ENCODE measurements at places on chromosomes 2 and 18. TPM values are rescaled to one million over a fixed set of nuclear protein-coding genes. Genes with fewer than 3 reads are reported as not detected.
A peak's percentile ranks its signal among the peaks of the same experiment; 100 is the strongest.

- no peak for ATAC-seq
These were observed 49.9 kb upstream of the EML6 start for GRCh38 chr2:54673501-54673998.

GRCh38 chr2:45014016-45014702, 4.9 kb upstream of the SIX2 start:
- ATAC-seq: peak; percentile 13

DNA sequence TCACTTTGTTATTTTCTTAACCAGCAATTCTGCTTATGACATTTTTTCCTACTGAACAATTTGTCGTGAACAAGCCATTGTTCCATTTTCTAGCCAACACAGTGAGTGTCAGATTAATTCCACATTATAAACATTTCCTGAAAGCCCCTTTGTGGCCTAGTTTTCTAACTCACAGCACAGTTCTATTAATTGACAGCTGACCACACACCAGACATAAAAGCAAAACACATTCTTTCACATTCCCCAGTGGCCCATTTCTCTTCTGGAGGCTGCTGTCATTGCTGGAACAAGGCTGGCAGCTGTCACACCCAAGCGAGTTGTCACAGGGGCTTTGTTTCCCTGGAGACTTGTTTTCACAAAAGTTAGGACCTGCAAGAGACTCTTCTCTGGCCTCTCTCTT, 50.7 kb downstream of the RNF152 start:
- no peak for ATAC-seq

- no peak for ATAC-seq
These were observed 31.4 kb upstream of the TMEM177 start for GRCh38 chr2:119647440-119648169.

DNA sequence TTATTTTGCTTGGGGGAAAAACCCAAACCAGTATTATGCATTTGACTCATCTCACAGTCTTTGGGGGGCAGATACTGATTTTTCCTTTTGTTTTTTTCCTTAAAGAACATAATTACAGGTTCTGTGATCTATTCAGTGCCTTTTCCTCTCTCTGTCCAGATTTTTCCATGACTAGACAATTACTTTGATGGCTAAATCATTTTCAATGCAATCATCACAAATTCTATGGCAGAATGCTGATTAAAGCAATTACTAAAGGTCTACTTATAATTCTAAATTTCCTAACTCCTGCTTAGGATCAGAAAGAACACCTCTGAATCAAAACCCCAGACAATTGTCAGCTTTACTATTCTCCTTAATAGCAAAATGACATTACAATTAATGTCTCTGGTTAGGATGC, 38.8 kb downstream of the POLR1A start:
- ATAC-seq: no peak

DNA sequence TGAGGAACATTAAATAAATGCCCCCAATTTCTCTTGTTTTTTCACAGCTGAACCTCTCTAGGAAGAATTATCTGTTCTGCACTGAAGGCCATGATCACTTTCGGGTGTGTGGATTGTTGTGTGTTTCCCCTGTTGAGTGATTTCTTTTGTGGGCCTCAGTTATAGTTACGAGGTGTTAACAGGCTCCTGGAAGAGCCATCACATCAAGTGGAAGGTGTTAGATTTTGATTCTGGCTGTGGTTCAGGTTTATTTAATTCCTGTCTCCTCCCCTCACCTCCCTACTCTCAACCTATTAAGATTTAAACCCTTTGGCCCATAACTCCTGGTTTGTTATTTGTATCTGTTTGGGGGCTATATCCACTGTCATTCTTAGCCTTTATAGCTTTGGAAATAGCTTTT, 182.8 kb downstream of the AGPS start:
- ATAC-seq: no peak

DNA sequence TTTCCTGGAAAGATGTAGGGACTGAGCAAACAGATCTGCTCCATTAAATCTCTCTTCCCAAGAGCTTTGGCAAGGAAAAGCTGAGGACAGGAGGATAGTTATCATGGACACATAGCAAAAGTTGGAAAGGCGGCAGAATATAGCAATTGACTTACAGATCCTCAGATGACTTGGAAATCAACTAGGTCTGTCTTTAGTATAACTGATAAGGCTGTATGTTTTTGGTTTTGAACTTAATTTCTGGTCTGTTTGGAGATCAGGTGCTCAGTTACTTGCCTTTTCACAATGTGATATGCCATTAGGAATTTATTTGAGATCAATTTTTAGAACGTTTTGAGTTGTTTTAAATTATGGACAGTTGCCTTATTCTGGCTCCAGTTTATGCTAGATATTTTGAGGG, 8.0 kb downstream of the RSAD2 start:
- ATAC-seq: no peak

DNA sequence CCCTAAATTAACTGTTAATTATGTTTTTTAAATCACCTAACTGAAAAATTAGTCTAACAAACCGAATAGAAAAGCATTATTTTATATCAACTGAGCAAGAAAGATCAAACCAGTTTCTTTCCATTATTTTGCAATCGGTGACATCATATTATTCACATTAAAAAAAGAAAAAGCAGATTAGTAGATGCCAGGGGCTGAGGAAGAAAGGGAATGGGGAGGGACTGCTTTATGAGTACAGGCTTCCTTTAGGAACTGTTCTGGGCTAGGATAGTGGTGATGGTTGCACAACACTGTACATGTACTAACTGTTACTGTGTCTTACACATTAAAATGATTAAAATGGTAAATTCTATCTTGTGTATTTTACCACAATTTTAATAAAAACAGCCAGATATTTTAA, 59.3 kb downstream of the COBLL1 start:
- ATAC-seq: no peak

DNA sequence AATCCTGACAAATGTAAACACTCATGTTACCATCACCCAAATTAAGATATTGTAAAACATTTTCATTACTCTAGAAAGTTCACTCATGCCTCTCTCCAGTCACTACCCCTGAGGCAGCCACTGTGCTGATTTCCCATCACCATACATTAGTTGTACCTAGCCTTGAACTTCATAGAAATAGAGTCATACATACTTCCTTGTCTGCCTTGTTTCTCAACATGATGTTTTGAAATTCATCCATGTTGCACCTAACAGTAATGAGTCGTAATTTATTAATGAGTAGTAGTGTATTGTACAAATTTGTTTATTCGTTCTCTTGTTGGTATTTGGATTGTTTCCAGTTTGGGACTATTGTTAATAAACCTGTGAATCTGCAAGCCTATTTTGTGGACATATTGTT, 49.0 kb upstream of the TWSG1 start:
- no peak for ATAC-seq

GRCh38 chr2:42094114-42094513, 46.3 kb downstream of the PKDCC start:
- no peak for ATAC-seq

- ATAC-seq: no peak
These were observed 6.4 kb downstream of the GPR35 start for GRCh38 chr2:240631548-240632305.

DNA sequence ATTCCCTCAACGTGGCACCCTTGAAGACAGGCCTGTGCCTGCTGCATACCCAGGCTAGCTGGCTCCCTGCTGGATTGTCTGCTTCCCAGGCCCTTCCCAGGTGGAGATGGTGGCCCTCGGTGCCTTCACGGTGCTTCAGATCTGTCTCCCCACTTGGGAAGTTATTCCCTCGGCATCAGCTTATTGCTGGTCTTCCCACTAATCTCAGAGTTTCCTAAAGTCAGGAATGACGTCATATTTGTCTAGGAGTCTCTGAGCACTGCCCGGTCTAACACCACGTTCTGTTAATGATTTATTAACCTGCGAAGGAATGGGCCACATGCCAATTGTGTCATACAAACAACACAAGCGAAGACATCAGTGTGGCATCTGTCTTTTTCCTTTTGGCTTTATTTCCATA, 269.8 kb upstream of the ID2 start:
- ATAC-seq: no peak

DNA sequence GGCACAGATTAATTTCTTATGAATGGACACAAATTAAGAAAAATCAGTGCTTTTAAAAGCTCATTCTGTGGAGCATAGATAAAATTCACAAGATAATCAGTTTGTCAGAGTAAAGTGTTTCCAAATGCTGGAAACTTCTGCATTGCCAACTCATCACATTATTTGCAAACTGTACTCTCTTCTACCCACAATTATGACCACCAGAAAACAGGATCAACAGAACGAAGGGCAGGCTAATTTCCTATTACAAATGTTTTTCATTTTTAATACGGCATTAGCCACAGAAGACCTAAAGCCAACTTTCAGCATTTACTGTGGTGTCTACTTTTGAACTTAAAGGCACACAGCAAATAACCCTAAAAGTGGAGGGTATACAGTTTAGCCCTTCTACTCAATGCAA, 6.0 kb downstream of the IRS1 start:
- no peak for ATAC-seq

DNA sequence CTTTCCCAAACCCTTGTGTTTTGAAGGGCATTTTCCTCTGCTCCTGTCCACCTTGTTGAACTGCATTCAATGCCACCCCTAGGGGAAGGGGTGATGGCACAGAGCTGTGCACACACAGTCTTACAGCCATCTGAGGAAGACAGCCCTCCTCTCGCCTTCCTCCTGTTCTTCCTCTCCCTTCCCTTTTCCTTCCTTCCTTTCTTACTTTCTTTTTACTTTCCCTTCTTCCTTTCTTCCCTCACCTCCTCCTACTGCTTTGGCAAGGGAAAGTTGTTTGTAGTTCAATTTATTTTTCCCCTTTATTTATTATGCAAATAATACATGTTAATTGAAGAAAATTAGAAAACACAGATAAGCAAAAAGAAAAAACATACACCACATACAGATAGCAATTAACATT, 99.4 kb downstream of the CDH20 start:
- ATAC-seq: no peak

GRCh38 chr18:45221363-45221762, 393.9 kb upstream of the SLC14A2 start:
- ATAC-seq: no peak

DNA sequence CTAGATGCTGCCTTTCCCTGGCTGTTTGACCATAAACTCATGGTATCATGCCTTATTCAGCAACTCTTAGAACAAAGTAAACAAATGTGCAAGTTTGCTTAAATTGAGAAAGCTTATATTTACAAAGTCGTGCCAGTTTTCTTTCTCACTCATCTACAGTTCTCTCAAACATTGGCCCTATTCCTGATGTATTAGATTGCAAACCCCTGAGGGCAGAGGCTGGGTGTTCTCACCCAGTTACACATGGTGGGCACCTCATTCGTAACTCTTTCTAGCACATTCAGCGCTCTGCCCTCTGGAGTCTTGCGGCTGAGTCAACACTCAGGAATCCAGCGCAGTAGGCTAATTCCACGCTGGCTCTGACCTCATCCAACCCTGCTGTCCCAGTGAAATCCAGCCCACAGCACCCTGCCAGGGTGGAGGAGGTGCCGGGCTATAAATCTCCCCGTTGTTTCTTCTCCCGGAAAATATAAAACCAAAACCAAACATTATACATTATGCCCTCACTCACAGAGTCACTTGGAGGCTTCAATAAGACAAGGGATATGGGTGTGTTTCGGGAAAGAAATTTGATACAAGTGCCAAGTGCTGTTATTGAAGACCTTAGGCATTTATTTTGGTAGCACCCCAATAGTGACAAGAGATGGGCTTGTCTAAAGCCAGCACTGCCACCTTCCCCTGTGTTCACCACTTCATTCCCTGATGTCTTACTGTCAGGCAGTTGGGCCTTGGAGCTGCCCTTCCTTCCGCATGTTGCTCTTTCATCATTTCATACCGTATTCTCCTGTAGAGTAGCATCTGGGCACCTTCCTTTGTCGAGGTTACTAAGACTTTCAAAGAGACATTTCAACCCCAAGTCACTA, 287.4 kb downstream of the PRKCE start:
- peak; percentile 91 for ATAC-seq

GRCh38 chr2:15059870-15060512, 427.5 kb downstream of the LRATD1 start:
- ATAC-seq: no peak

DNA sequence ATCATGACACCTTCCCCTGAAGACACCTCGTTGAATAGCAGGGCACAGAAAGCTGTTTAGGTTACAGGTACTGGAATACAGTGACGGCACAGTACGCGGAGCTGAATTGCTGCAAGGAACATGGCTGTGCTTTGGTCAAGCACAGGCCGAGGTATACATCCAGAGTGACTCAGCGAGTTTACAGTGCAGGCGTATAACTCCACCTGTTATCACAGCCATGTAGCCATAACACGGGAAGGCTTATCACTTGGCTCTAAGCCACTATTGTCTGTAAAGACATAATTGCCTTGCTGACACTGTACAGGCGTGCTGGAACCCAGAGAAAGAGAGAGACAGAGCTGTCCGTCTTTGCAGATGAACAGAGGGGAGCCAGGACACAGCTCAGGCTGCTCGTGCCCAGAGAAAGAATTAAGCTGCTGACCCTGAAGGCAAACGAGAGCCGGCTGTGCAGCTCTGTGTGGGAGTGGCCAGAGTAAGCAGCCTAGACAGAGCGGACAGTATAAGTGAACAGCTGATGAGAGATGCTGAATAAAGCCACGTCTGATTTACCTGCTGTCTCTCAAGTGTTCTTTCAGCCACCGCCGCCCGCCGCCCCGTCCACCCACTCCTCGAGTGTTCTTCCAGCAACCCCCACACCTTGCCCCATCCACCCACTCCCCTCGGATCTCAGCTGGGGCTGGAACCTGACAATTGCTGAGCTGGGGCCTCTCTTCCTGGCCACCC, 87.3 kb upstream of the PPP1CB start:
- ATAC-seq: peak; percentile 78

DNA sequence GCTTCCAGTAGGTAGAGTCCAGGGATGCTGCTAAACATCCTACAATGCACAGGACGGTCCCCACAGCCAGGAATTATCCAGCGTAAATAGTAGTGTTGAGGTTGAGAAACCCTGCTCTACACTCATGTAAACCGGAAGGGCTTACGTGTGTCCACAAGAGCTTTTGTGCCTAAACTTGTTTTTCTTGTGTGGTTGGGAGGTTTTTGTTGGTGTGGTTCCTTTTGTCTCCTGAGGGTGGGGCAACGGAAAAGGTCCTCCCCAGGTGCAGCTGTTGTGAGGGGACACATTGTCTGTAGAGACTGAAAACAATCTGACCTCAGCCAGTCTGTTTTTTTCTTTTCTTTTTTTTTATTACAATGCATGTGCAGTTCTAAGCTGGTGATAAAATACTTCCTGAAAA, 72.7 kb upstream of the MGAT5 start:
- no peak for ATAC-seq

- no peak for ATAC-seq
These were observed 537.5 kb downstream of the MBD2 start for GRCh38 chr18:53686965-53687364.

DNA sequence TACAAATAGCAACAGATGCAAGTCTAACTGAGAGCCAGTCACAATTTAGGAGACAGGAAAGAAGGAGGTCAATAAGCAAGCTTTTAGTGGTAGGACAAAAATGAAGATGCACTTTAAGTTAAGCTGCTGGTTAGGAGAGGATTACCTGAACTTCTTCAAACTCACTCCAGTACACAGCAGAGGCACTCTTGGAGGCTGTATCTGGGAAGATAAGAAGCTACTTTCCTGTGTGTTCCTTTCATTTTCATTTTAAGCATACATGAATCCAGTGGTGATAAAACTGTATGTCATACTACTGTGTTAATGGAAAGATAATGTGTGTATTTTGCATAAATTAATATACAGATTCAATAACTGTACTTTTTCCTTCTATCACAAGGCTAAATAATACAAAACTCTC, 49.6 kb downstream of the HYCC2 start:
- no peak for ATAC-seq

Gene MC5R
- total RNA-seq: not detected

Gene SLC35F6
- 56.5 TPM for total RNA-seq

Gene VAMP8
- total RNA-seq: 1.6 TPM

Gene ANO7
- 0.73 TPM for total RNA-seq

Gene GPAT2
- total RNA-seq: 0.27 TPM

Gene REG3A
- not detected for total RNA-seq

Gene IL1F10
- total RNA-seq: not detected

Gene MAB21L4
- not detected for total RNA-seq

Gene ECEL1
- total RNA-seq: 72.4 TPM

Gene TCF7L1
- 3.7 TPM for total RNA-seq
